KG1 (cell line): ENCODE measurements at places on chromosomes 1 and 21.

- no peak for DNase-seq
Measured at GRCh38 chr1:108034396-108034795, 69.4 kb upstream of the VAV3 start.

DNA sequence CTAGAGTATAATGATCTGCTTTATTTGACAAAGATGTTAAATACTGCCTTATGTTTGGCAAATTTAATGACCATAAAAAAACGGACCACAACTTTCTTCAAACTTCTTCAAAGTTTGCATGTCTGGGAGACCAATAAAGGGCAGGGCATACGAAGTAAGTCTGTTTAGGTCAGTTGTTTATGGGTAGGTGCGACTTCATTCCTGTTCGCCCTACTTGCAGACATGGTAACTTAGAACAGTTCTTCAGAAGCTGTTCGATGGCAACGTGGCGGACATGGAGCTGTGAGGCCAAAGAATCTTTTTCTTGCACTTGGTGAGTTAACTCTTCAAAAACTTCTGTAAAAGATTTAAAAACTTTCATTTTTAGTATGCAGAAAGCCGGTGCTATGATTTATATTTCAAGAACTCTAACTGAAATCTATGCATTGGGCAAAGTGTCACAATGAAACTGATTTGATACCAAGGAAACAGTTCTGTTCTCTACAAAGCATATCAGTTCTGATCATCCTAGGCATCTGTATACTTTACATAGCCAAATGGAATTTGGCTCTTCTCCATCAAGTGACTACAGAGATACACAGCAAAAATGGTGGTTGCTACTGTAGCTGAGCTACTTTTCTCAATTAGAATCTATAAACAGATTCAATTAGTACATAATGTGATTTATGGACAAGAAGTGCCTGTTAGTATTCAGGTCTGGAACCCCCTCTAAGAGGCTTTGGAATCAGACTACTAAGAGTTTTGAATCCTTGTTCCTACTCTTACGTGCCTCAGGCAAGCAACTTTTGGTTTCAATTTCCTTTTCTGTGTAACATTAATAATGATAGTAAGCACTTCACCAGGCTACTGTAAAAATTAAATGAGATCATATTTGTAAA, 25.7 kb downstream of the C21orf91 start:
- no peak for DNase-seq

DNA sequence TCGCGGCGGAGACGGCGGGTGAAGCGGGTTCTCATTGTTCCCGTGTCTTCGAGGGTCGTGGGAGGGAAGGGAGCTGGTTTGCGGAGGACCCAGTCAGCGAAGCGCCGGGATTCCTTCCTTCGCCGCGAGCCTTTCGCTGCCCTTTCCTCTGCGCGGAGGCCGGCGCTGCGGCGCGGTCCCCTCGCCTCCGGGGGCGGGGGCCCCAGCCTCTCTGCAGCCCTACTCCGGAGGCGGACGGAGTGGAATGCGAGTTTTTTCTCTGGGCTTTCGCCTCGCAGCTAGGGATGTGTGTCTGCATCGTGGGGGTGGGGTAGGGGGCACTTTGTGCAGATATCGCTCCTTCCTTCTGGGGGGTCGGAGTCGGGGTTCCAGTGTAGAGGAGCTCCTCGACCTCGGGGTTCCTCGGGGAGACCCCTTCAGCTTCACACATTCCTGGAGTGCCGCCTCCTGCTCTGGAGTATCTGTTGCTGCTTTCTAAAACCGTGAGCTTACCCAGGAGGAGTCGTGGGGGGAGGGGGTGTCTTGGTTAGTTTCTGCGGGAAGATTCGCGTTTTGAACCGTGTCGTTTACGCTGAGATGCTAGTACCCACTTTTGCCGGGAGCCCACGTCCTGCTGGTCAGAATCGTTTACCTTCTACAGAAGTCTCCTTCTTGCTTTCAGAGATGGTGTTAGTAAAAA, 595 bp downstream of the RNF2 start:
- no peak for DNase-seq

DNA sequence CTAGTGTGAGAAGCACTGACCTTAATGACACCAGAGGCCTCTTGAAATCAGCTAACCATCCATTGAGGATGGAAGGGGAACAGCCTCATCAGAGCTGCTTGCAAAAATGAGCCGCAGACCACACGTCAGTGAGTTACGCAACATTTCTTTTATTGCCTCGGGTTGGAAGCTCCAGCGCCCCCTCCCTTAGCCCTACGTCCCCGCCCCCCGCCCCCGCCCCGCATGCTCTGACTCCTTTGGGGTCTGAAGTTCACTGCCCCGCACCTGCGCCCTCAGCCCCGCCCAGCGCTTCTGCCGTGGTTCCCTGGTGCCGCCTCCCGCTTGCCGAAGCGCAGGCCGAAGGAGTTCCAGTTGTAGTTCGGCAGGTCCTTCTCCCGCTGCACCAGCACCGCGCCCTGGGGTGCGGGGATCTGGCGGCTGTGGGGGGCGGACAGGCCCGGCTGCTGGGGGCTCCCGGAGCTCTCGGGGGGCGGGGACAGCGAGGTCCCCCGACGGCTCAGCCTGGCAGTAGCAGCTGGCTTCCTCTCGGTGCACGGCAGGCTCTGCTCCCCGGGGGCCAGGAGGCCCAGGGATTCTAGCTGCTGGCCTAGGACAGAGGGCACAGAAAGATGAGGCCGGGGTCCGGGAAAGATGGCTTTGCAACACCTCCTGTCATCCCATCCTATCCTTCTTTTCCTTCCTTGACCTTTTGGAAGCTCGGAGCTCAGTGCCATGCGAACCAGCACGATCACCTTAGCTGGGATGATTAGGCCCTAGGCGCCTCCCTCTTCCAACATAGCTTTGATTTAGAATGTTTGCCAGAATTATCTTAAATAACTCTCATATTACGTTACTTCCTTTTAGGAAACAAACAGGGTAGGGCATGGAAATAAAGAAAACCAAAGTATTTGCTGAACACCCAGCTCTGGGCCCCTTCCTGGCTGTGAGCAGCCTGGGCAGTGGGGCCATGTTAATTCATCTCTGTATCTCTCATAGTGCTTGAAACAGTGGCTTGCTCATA, 5.8 kb downstream of the KISS1 start:
- DNase-seq, result peak; percentile 28

GRCh38 chr1:30731806-30732276, 8.5 kb upstream of the MATN1 start:
- DNase-seq, result no peak

DNA sequence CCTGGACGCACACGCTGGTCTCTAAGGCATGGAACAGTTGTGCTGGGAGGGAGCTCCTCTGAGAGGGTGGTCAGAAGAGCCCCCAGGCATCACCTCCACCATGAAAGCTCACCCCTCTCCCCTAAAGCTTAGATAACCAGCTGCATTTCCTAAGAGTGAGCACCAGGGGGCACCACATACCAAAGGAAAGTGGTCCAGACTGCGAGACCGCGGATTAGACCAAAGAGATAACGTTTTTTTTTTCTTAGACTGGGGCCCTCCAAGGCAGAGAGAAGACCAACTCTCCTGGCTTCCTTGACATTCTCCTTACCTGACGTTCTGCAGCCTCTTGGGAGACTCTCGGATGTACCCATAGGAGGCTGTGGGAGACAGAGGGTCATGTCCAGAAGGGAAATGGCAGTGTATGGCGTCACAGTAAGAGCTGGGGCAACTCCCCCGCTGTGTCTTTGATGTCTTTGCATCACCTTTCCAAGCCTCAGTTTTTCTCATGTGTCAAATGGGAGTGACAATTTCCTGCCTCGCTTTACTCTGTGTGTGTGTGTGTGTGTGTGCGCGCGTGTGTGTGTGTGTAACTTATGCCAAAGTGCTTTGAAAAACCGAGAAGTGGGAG, 12.3 kb upstream of the IFNLR1 start:
- peak; percentile 14 for DNase-seq

DNA sequence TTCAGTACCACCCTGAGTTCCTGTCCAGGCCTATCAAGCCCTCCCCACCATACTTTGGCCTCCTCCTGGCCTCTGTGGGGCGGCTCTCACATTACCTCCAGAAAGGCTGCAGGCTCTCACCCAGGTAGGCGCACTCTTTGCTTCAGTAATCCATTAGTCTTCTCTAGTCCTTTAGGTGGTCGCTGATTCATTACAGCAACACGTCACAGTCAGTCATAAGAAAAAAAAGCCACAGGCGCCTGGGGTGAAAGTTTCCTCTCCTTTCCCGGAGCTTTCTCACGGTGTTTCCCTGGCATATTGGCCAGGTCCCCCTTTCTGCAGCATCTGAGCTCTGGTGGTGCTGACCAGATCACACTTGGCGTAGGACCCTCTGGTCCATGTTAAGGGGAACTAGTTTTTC, 12.1 kb downstream of the SLFNL1 start:
- no peak for DNase-seq

DNA sequence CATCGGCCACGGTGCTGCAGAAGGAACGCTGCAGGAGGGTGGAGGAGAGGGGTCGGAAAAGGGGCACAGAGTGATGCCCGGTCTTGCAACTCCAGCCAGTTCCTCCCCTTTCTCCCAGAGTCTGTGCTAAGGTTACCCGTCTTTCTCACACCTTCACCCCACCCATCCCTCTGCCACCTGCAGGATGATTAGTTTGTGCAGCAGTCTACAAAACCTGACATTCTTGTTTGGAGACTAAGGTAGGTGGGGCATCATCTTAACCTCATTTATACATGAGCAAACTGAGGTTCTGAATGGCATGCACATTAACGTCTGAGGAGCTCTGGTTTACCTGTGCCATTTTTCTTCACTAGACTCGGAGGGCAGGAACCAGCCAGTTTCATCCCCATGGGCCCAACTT, 232.3 kb downstream of the GRIK3 start:
- no peak for DNase-seq

GRCh38 chr1:33288976-33289857, 31.7 kb downstream of the A3GALT2 start:
- no peak for DNase-seq

- no peak for DNase-seq
Measured at GRCh38 chr1:247409869-247410544, 6.0 kb upstream of the NLRP3 start.

DNA sequence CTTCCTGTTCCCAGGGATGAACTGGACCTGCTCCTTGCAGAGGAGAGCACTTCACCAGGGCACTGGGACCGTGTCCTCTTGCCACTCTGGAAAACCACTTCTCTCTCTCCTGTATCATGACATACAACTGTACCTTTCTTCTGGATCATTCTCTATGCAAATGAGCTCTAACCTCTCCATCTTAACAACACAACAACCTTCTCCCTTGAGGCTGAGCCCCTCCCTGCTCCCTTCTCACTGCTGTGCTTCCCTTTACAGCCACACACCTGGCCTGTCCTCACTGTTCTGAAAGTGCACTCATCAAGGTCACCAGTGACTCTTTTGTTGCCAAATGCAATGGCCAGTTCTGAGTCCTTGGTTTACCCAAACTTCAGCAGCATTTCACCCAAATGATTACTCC, 54.5 kb upstream of the MRPS6 start:
- DNase-seq, result no peak

DNA sequence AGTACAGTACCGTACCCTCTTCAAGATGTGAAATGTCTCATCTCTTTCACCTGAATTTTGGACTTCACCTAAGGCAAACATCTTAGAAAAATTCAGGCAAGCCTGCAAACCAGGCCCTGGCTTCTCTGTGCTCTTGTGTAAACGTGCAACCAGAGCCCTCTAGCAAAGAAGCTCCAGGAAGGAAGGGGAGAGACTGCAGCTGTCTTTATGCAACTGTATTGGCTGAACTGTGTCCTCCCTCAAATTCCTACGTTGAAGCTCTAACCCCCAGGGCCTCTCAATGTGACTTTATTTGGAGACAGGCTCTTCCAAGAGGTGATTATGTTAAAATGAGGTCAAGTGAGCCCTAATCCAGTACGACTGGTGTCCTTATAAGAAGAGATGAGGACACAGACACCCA, 60.3 kb downstream of the SLC45A1 start:
- DNase-seq, result no peak

GRCh38 chr1:184078564-184079249, 27.2 kb downstream of the TSEN15 start:
- DNase-seq, result no peak

DNA sequence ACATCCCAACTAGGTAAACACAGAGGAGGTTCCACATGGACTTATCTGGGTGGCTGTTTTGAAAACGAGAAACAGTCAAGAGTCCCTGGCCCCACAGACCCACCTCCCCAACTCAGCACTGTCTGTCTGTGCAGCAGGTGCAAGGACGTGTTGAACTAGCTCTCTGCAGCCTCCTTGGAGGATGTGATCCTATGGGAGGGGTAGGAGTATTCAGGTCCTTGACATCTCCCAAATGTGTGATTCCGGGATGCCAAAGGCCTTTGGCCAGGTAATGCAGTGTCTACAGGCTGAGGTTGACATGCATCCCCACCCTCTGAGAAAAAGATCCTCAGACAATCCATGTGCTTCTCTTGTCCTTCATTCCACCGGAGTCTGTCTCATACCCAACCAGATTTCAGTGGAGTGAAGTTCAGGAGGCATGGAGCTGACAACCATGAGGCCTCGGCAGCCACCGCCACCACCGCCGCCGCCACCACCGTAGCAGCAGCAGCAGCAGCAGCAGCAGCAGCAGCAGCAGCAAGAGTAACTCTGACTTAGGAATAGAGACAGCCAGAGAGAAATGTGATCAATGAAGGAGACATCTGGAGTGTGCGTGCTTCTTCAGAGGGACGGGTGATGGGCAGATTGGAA, 151.6 kb upstream of the CAMK1G start:
- no peak for DNase-seq
